IPS-NIHi11 (cell line): ENCODE measurements at places on chromosomes 2 and 18.

DNA sequence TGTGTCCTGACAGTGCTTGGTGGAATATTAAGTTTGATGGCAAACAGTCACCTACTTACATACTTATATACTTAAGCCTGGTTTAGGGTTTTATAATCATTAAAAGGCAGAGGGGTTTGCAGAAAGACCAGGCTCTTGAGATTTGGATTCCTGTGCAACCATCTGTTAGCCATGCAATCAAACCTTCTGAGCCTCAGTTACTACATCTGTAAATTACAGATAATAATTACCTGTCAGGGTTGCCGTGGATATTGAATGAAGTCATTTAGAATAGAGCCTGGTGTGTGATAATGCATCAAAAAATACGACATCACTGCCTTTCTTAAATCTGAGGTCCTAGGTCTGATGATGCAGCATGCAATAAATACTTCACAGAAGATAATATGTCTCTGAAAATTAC lies 152.9 kb downstream of the ARHGAP28 start:
- DNase-seq: no peak

- peak; percentile 45 for DNase-seq
Measured at GRCh38 chr18:32930695-32931301, 158.0 kb upstream of the KLHL14 start.

- no peak for DNase-seq
Measured at GRCh38 chr2:216257089-216257488, 115.2 kb downstream of the MARCHF4 start.

DNA sequence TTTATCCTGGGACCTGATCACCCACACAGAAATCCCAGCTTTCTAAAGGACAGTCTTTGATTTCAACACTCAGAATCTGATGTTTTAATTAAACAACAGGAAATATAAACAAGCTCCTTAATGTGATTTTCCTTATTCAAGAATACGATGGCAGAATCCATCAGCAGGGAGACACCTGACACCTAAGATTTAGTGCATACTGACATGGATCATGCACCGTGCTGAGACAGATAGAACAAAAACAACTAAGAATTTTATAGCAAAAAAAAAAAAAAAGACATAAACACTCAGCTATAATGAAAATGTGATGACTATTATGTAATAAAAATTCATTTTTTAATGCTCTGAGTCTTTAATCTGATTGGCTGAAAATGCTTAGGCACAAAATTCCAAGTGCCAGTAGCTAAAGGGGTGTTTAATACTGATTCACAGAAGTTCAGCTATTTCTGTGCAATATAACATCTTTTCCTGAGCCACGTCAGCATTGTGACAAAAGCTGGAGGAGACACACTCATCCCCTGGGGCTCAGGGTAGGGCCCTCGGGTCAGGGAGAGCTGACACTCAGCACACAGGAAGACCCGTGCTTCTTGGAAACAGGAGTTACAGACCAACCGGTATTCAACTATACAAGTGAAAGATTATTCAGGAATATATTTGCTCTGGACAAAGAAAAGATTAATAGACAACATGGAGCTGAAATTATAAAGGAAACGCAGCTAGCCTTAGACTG lies 247.4 kb downstream of the FBXO15 start:
- no peak for DNase-seq

DNA sequence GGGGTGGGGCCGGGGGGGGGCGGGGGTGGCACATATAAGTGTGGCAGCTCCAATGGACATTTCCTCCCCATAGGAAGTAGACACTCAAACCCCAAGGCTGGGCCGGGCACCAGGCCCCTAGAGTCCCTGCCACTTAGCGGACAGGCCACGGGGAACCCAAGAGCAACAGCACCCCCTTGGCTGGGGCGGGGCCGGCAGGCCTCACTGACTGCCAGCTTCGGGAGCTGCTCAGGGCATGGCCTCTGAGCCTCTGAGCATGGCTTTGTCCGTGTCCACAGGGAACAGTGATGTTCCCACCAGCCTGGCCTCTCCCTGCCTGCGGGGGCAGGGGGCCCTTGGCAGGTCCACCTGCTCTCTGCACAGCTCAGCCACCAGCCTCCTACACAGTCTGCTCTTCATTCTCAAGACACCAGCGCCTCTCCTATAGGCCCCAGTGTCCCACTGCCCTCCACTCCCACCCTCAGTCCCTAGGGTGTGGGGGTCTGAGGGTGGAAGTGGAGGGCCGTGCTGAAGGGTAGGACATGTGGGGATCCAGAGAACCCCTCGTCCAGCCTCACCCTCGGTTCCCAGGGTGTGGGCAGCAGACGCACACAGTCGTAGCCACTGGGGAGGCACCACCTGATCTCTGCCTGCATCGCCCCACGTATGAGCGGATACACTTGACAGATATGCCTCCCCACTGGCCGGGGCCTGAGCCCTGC lies 106.7 kb downstream of the FAM210A start:
- DNase-seq: no peak

DNA sequence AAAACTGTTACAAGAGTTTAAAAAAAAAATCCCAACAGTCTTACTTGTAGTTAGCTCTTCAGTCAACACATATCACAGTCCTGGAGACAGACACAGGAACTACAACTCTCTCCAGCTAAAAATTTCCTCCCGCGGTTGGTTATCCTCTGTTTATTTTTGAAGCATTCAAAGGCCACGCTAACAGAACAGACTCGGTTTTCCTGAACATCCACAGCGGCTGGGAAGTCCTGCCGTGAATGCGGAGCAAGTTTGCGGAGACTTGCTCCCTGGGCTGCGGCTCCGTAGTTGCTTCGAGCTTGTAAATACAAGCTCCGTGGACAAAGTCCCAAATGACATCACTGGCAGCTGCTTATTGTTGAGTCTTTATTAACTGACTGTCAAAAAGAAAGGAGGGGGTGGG lies at the start of gene NCKAP5:
NCKAP5 (minus strand) TSS at position 292 of the 400 bp plus-strand sequence. CDS start 50,937 bp downstream, outside the sequence.
- DNase-seq: no peak

DNA sequence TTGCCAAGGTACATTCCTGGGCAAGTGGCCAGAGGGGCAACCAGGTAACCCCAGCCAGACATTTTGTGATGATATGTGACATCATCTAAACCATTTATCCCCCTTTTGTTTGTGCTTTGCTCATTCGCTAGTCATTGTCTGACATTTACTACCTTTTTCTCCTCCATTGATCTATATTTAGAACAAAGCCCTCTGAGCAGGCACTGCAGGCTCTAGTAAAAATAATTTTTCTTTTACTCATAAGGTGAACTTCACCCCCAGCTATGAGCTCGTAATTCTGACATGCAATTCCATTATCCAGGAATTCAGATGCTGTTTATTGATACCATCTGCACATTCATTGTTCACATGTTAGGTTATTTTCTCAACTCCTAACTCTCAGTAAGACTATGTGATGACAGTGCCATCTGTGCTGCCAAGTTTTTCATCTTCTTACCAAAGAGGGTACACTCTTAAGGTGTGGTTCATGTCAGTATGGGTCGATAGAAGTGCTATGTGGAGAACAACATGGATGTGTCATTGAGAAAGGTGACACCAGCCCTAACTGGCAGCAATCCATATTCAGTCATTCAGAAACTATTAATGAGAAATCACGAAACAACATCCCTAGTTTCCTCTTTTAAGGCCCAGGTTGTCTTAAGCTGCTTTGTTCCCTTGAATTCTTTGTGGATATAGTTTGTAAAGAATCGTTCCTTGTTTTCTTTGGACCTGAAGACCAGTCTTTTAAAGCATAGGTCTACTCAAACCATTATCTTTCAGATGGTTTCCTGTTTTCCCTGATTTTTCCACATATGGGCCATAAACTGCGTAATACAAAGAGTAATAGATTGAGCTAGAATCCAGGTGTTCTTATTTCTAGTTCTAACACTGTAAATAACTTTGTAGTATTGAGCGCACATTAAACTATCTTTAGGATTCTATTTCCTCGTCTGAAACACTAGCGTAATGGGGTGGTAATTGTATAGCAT lies 978.1 kb upstream of the CDH2 start:
- DNase-seq: no peak

GRCh38 chr2:103293067-103293741 lies 531.4 kb downstream of the TMEM182 start:
- DNase-seq: no peak

GRCh38 chr18:43777636-43778304 lies 500.5 kb upstream of the SYT4 start:
- no peak for DNase-seq

- DNase-seq: no peak
Measured at GRCh38 chr18:39835303-39836030, 2119.6 kb upstream of the PIK3C3 start.

GRCh38 chr2:145230546-145230945 lies 710.6 kb upstream of the ZEB2 start:
- DNase-seq: no peak

DNA sequence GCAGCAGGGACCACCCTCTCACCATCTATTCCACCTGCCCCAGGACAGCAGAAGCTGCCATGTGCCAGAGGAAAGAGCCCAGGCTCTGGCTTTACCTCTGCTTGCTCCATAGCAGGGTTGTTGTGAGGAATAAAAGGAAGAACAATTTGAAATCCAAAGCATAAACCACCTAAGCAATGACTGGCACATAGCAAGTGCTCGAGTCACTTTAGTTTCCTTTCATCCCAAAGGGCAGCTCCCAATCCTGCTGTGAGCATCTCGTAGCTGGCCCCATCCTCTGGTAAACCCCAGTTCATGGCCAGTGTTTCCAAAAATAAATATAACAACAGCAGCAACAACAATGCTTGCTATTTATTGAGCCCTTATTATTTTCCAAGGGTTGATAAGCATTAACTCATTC lies 923.5 kb downstream of the EPHA4 start:
- no peak for DNase-seq

DNA sequence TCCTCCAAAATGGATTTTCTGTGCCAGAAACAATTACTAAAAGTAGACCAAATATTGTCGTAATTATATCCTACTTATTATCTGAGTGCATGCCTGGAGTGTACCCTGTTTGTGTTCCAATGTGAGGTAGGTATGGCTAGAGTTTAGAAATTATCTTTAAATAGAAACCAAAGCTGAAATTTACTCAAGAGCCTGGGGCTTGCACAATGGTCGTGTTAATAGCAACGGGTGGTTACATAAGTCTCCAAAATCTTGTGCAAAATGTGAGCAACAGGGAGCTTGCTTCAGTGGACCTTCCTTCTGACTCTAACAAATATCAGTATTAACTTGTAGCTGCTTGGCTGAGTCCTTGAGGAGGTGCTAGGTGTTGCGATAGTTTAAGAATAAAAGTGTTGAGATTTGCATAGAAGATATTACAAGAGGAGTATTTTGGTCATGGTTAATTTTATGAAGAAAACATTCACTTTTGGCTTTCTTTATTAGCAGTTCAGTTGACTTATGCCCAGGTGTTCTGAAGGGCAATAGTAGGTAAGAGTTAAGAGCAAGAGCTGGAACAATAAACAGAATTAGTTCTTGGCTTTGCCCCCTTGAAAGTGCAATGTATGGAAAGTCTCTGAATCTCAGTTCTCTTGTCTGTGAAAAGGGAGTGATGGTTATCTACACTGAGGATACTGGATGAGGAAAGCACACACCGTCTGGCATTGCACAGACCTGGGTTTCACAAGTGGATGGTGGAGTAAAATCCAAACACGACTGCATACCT lies 4.6 kb downstream of the CXCR4 start:
- DNase-seq: no peak

- peak; percentile 18 for DNase-seq
Measured at GRCh38 chr18:68148863-68149262, 566.0 kb downstream of the TMX3 start.

- no peak for DNase-seq
Measured at GRCh38 chr2:32284321-32284720, 6.6 kb downstream of the YIPF4 start.

- no peak for DNase-seq
Measured at GRCh38 chr2:237403024-237403882, 10.7 kb downstream of the COL6A3 start.

GRCh38 chr2:158928965-158929364 lies 39.5 kb upstream of the TANC1 start:
- DNase-seq: no peak

- DNase-seq: peak; percentile 76
Measured at GRCh38 chr2:177724398-177725287, 332.1 kb downstream of the AGPS start.

GRCh38 chr2:222752746-222753145 lies 81.3 kb downstream of the MOGAT1 start:
- DNase-seq: no peak
